Posterior vena cava (tissue), 2 donors: ENCODE measurements at places on chromosomes 3 and 15. TPM values are rescaled to one million over a fixed set of nuclear protein-coding genes. Genes with fewer than 3 reads are reported as not detected.

DNA sequence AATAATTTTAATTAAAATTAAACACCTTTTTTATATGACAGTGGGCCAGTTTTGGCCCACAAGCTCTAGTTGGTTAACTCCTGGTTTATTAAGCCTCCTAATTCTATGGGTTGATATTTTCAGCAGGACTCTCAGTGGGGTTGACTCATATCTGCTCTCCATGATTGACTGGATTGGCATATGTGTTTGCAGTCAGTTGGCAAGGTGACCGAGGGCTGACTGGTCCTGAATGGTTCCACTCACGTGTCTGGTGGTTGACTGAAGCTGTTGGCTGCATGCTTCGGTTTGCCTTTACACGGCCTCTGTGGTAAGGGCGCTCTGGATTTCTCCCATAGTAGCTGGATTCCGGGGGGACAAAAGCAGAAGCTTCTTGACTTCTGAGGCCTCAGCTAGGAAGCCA, 65.3 kb upstream of the ZNF280D start:
- DNase-seq: no peak

GRCh38 chr15:75656813-75657212, 9.1 kb downstream of the SNX33 start:
- DNase-seq: peak; percentile 67

DNA sequence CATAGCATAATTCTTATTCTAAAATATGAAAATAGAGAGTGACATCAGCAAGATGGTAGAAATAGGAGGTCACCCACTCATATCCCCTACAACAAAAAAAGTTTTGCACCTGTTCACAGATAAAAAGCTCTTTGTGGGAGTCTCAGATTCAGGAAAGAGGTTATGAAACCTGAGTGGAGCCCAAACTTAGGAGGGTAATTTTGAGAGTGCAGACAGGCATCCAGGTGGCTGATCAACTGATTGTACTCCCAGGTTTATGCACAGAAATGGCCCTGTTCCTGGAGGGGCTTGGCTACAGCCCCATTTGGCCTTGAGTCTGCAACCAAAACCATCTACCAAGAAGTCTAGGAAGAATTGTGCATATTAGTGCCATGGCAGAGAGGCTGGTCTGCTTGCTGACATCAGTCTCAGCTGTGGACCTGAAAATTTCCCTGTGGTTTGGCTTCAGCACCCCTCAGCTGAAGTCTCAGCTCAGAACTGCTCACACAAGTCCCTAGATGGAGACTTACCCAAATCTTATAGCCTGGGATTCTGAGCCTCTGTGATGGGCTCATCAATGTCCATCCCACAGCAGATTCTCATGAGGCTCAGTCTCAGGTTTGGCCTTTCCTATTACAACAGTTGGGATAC, 291.6 kb downstream of the IL20RB start:
- DNase-seq: no peak

- DNase-seq: peak; percentile 72
Observed at GRCh38 chr3:128083396-128083795, 31.2 kb downstream of the SEC61A1 start.

GRCh38 chr15:79601405-79602086, 169.4 kb downstream of the MINAR1 start:
- DNase-seq: no peak

GRCh38 chr3:146709969-146710368, 104.8 kb upstream of the PLSCR5 start:
- no peak for DNase-seq

GRCh38 chr3:172137287-172138192, 98.2 kb downstream of the FNDC3B start:
- no peak for DNase-seq

DNA sequence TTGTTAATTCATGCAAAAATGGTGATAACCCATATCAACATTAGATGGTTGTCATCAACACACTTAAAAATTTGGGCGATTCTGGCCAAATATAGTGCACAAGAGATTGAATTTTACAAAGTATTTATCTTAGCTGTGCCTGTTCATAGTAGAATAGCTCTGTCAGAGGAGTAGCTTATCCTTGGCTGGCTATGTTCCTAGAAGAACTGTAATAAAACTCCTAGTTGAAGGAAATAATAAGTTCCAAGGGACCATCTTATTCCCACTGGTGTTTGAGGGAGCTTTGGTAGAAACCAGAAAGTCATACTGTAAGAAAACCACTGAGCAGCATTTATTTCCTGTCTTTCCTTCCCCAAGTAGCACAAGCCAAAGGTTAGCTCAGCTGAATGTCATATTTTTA, 201.8 kb downstream of the GRM7 start:
- DNase-seq: no peak

DNA sequence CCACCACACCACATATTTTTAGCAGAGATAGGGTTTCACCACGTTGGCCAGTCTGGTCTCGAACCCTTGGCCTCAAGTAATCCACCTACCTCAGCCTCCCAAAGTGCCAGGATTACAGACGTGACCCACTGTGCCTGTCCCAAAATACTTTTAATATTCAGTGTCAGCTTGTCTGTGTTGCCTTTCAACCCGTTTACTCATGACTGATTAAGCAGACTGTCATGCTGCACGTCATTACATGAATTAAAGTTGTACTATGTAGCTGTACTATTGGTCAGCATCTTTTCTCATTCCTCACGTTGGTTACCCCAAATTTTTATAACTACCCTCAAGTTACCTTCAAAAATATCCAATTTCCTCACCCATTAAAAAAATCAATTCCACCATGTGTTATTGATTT, 48.7 kb upstream of the GADL1 start:
- DNase-seq: no peak

DNA sequence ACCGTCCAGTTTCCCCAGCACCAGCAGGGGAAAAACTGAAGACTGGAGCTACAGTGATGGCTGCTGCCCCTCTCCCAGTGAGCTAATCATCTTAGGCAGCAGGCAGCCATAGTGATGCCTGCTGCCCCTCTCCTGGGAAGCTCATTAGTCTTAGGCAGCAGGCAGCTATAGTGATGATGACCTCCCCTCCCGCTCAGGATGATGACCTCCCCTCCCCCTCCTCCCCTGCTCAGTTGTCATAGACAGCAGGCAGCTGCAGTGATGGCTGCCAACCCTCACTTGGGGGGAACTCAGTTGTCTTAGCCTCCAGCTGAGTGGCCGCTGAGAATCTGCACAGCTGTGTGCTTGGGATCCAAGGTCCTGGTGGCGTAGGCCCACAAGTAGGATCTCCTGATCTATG, 80.9 kb upstream of the MANF start:
- DNase-seq: no peak

- peak; percentile 60 for DNase-seq
Observed at GRCh38 chr3:52773361-52774065, 2.8 kb upstream of the NEK4 start.

DNA sequence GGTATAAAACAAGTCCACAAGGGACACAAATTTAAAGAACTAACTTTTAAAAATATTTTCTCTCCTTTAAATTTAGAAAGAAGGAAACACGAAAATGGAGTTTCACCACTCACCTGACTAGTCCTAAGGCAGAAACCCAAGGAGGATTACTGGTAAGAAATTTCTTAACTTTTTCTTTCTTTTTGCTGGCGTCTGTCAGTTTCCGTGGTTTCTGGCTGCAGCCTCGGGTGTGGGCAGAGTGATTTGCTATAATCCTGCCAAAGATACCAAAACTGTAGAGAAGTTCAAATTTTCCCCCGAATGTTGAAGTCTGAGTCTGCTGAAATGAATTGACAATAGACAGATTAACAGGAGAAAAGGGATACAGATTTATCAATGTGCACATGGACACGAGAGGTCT, 843.6 kb upstream of the ALCAM start:
- no peak for DNase-seq

- DNase-seq: no peak
Observed at GRCh38 chr3:142363936-142364467, 83.8 kb downstream of the XRN1 start.

GRCh38 chr15:35078221-35078915, 6.7 kb downstream of the NANOGP8 start:
- no peak for DNase-seq

DNA sequence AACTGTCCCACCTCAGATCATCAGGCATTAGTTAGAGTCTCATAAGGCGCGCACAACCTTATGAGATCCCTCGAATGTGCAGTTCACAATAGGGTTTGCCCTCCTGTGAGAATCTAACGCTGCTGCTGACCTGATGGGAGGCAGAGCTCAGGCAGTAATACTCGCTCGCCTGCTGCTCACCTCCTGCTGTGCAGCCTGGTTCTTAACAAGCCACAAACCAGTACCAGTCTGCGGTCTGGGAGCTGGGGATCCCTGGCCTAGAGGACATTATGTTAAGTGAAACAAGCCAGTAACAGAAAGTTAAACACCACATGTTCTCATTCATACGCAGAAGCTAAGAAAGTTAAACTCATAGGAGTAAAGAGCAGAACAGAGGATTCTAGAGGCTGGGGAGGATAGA, 47.0 kb downstream of the MAP3K13 start:
- DNase-seq: no peak

DNA sequence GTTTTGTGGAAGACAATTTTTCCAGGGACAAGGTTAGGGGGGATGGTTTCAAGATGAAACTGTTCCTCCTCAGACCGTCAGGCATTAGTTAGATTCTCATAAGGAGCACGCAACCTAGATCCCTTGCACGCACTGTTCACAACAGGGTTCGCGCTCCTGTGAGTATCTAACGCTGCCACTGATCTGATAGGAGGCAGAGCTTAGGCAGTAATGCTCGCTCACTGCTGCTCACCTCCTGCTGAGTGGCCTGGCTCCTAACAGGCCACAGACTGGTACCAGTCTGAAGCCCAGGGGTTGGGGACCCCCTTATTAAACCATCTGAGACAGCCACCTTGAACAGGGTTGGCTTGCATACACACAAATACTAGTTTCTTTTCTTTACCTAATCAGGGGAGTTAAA, 13.5 kb upstream of the IMPG2 start:
- DNase-seq: no peak

GRCh38 chr3:66618066-66618465, 117.2 kb upstream of the LRIG1 start:
- DNase-seq: no peak

GRCh38 chr15:39156646-39157250, 424.1 kb upstream of the THBS1 start:
- no peak for DNase-seq

DNA sequence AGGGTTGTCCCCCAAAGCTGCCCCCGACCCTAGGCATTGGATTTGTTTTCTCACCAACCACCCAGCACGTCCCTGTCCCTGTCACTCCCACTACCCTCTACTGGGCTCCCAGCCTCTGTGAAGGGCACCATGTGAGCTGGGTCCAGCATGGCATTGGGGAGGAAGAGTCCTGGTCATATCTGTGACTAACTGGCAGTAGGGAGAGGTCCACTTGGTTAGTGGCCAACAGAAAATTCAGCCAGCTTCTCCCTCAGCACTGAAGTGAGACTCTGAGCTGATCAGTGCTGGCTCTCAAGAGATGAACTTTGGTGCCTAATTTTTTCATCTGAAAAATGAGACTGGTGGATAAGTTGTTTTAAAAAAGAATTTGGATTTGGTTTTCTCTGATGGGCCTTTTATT, 11.3 kb upstream of the KIF23 start:
- DNase-seq: no peak

- no peak for DNase-seq
Observed at GRCh38 chr3:150653110-150653561, 50.0 kb downstream of the SELENOT start.

DNA sequence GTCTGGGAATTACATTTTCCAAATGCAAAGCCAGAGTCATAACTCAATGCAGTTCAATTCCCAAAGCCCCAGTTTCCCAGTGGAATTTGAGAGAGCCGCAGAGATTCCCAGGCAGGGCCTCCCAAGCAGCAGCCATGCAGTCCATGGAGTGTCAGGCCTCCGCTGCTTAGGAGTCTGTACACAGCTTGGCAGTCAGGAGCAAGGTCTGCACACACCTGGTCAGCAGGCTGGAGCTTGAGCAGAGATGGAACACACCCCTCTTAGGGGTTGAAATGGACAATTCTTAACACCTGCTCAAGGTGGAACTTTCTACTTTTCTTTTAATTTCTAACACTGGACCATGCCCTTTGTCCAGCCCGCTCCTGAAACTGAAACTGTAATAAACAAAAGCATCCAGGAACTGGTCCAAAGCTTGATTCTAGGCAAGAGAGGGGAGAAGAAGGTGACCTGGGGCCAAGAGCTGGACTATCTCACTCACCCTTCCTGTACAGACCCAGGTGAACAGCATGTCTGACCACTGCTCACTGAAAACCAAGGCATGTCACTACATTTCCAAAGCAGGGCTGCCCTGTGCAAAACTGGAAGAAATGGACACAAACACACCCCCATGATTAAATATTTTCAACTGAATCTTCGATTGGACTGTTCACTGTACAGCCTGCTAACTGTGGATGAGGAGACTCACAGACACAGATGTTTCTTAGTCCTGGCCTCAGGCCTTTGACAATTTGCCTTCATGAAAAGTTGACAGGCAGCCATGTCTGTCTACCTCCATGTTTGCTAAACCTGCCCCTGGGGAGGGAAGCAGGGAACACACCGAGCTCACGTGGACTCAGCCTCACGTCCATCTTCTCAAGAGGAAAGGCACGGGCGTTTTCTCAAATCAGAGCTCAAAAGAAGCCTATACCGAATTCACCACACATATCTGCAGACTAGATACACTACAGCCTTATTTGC, 48.6 kb upstream of the DUSP7 start:
- peak; percentile 22 for DNase-seq

DNA sequence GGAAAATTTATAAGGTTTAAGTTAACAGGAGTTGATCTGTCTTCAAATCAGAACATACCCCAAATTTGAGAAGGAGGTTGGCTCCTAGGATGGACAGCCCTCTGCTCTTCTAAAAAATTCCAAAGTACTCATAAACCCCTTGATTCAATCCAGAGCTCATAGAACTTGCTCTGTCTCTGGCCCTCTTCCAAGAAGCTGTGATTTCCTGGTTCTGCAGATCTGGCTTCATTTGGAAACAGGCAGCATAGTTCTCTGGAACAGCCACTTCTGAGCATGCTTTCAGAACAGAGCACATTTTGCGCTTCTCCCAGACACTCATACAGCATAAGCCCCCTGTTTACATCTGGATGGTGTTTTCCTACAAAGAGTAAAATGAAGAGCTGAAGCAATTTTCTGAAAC, 96.7 kb downstream of the KBTBD8 start:
- no peak for DNase-seq

- DNase-seq: no peak
Observed at GRCh38 chr3:43499256-43499655, 122.6 kb downstream of the ANO10 start.

DNA sequence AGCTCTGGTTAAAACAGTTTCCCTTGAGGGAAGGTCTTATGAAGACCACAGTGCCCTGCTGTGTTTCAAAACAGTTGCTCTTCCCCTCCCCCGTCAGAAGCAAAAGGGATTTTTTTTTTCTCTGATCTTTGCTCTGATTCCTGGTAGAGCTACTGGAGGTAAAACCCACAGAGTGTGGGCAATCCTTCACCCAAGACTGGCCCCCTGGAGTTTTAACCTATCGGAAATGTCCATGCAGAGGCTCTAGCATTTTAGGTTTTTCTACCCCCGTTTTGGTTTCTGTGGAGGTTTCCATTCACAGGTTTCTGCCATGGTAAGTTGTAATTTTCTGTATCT, 27.7 kb downstream of the GRM2 start:
- DNase-seq: no peak

GRCh38 chr3:177439694-177440269, 242.5 kb upstream of the TBL1XR1 start:
- no peak for DNase-seq

- no peak for DNase-seq
Observed at GRCh38 chr15:67766968-67767367, 58.3 kb upstream of the SKOR1 start.

The REC114 gene
- not detected for total RNA-seq

The LSAMP gene
- 11.9 TPM for total RNA-seq

The LIPC gene
- total RNA-seq: 1.2 TPM

The ANKRD63 gene
- total RNA-seq: not detected

The TTC21A gene
- 3.0 TPM for total RNA-seq

The SPRED1 gene
- total RNA-seq: 30.8 TPM

The PDHB gene
- 60.4 TPM for total RNA-seq

The MESD gene
- total RNA-seq: 24.1 TPM

The ACSBG1 gene
- not detected for total RNA-seq

The KCNMB3 gene
- total RNA-seq: 3.1 TPM
